IMR-90 (cell line): ENCODE measurements at places on chromosomes 1 and 21. TPM values are rescaled to one million over a fixed set of nuclear protein-coding genes. Genes with fewer than 3 reads are reported as not detected.
A peak's percentile ranks its signal among the peaks of the same experiment; 100 is the strongest.

The C1QA gene
- not detected in 2 replicates for polyA plus RNA-seq

The KLHDC7A gene
- not detected in 2 replicates for polyA plus RNA-seq

The ZFP69B gene
- polyA plus RNA-seq = 2.2 and 3.1 TPM in 2 replicates

- no peak for DNase-seq
- H3K36me3 ChIP-seq = peaks cover 31% of the 10 kb centered on the region
- no peaks in the 10 kb centered on the region for H3K27me3 ChIP-seq
Measured at GRCh38 chr1:33295023-33295422, 25.9 kb downstream of the A3GALT2 start.

- 0 out of 2 replicates have a peak, but pooled peaks cover 2% of the 10 kb centered on the region for H3K4me1 ChIP-seq
- peak; percentile 64 for DNase-seq
- H3K4me3 ChIP-seq = no peak overlapping the region
- H3K36me3 ChIP-seq = no peaks in the 10 kb centered on the region
- no peaks in the 10 kb centered on the region for H3K27me3 ChIP-seq
Measured at GRCh38 chr1:170168265-170168664, 22.5 kb downstream of the NTMT2 start.

- DNase-seq = no peak
- H3K4me1 ChIP-seq = no peaks in the 10 kb centered on the region
- H3K4me3 ChIP-seq = no peak overlapping the region
- H3K27me3 ChIP-seq = no peaks in the 10 kb centered on the region
Measured at GRCh38 chr1:26121854-26122773, 10.5 kb downstream of the PDIK1L start.

- no peaks in the 10 kb centered on the region for H3K4me1 ChIP-seq
- H3K36me3 ChIP-seq = no peaks in the 10 kb centered on the region
- no peaks in the 10 kb centered on the region for H3K27me3 ChIP-seq
- H3K4me3 ChIP-seq = no peak overlapping the region
Measured at GRCh38 chr1:65235867-65236805, 73.2 kb upstream of the DNAJC6 start.

- peak overlapping the region; percentile 98 for H3K27ac ChIP-seq
- H3K27me3 ChIP-seq = no peaks in the 10 kb centered on the region
- peaks cover 1% of the 10 kb centered on the region for H3K36me3 ChIP-seq
- DNase-seq = no peak
- H3K4me1 ChIP-seq = peaks cover 4% of the 10 kb centered on the region; the same call in 1 of the 2 replicates
Measured at GRCh38 chr1:224433701-224434672, 610 bp downstream of the WDR26 start.

DNA sequence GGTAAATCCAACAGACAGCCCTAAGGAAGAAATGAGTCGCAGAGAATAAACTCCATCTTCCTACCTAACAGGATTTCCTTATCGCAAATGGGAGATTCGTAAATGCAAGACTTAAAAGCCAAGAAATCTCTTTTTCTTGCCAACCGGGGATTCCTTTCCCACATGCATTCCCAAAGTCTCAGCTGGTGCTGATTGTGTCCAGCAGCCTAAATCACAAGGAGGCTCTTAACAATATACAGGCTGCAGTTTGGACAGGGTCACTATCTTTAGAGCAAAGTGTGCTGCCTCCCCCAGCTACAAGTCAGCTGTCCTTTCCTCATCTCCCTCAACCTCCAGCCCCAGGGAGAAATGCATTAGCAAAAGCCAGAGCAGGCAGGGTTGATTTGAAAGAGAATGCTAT, 189.8 kb upstream of the PLXNA2 start:
- no peaks in the 10 kb centered on the region for H3K4me1 ChIP-seq
- H3K27me3 ChIP-seq = no peaks in the 10 kb centered on the region
- H3K4me3 ChIP-seq = no peak overlapping the region
- no peak for DNase-seq

DNA sequence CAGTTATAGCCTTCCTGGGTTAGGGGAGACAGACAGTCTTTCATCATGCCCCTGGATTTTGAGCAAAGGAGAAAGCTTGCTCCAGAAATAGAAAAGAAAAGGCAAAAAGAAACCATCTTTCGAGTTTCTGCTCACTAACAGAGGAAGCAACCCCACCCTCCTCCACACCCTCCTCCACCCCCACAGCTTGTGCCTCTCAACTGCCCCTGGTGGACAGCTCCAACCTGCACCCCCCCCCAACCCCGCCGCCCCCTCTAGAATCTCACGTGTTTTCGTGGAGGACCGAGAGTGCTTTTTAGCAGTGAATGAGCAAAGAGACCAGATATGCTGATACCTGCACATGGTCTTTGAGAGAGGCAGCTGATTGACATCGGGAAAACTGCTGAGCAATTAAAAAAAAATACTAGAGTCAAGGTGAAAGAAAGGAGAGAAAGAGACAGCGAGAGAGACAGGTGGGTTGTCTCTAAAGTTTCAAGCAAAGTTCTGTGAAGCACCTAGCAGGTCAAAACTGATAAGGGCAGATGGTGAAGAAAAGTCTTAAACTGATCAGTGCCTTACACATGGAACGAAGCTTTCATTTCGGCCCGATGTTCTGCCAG, 358.3 kb downstream of the KIF26B start:
- no peak overlapping the region for H3K27ac ChIP-seq
- H3K36me3 ChIP-seq = no peaks in the 10 kb centered on the region
- no peak overlapping the region for H3K4me3 ChIP-seq
- peaks cover 2% of the 10 kb centered on the region; the same call in 1 of the 2 replicates for H3K4me1 ChIP-seq
- DNase-seq = no peak
